ENCODE measurements at places on chromosomes 3 and 15.

DNA sequence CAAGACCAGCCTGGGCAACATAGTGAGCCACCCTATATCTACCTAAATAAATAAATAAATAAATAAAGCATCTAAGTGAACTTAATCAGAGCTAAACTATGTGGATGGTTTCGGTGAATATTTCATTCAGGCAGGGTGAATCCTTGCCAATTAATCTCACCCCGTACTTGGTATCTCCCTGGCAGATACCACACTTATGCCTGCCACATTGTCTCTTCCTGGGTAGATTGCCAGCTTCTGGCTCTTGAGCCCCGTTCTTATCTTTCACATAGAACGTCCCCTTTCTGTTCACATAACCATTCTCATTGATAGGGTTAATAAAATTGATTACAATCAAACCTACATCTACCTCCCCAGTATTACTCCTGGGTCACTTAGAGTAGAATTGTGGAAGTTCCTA lies 7.0 kb downstream of the SNAP23 start:
- DNase-seq, result no peak

- peak; percentile 33 for DNase-seq
Measured at GRCh38 chr3:12891985-12892839, 50.8 kb upstream of the RPL32 start.

DNA sequence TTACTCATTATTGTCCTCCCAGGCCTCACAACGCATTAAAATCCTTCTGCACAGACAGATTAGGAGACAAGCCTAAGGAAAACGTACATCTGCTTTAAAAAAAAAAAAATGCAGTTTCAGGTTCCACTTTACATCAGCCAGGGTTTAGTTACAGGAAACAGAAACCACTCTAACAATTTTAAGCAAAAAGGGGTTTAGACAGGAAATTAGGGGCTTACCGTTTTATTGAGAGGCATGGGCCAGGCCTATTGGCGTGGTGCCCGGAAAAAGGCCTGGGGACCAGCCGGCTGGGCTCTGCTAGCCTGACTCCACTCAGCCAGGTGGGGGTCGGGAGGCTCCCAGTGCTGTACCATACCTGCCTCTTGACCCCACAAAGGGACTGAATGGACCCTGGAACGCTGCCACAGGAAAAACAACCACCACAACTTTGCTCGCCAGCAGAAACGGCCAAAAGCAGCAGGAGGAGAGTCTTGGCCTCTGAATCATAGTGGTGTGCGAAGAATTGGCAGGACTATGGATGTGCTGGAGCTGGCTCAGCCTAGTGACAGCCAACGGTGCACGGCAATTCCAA lies 124.3 kb downstream of the CHSY1 start:
- peak; percentile 95 for DNase-seq

DNA sequence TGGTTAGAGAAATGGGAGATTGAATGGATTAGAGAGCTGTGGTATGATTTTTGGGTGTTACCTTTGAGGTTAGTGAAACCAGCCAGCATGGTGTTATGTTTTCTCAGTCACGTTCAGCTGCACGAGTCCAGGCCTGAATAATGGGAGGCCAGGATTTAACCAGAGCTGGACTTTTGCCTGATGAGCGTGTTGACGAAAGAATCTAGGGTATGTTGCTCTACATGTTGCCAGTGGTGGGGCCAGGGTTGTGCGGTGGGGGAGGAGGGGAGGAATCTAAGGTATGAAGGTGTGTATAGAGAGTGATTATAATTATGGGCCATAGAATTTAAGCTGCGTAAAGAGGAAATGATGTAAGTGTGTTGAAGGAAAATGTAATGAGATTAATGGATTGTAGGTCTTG lies 22.8 kb downstream of the MINDY2 start:
- DNase-seq, result no peak

GRCh38 chr3:66037986-66038369 lies 740 bp downstream of the MAGI1 start:
- no peak for DNase-seq
